ENCODE measurements at places on chromosomes 11 and 22. TPM values are rescaled to one million over a fixed set of nuclear protein-coding genes. Genes with fewer than 3 reads are reported as not detected.

The SEPTIN3 gene
- 0.22 TPM for total RNA-seq

The ASRGL1 gene
- 3.1 TPM for total RNA-seq

The KRTAP5-1 gene
- total RNA-seq = not detected

The DCHS1 gene
- 8.8 TPM for total RNA-seq

The MMP11 gene
- total RNA-seq = 32.3 TPM

The RTN4RL2 gene
- total RNA-seq = 1.0 TPM

The CRYBB3 gene
- total RNA-seq = not detected

The OR4C3 gene
- not detected for total RNA-seq

The SYCE3 gene
- not detected for total RNA-seq

The TMEM126B gene
- total RNA-seq = 68.0 TPM

The RAB36 gene
- 0.74 TPM for total RNA-seq

The TXN2 gene
- 131 TPM for total RNA-seq

Measured in left ventricle myocardium superior (tissue), 1 donor.